SK-N-MC (cell line): ENCODE measurements at places on chromosomes 5 and 9.

DNA sequence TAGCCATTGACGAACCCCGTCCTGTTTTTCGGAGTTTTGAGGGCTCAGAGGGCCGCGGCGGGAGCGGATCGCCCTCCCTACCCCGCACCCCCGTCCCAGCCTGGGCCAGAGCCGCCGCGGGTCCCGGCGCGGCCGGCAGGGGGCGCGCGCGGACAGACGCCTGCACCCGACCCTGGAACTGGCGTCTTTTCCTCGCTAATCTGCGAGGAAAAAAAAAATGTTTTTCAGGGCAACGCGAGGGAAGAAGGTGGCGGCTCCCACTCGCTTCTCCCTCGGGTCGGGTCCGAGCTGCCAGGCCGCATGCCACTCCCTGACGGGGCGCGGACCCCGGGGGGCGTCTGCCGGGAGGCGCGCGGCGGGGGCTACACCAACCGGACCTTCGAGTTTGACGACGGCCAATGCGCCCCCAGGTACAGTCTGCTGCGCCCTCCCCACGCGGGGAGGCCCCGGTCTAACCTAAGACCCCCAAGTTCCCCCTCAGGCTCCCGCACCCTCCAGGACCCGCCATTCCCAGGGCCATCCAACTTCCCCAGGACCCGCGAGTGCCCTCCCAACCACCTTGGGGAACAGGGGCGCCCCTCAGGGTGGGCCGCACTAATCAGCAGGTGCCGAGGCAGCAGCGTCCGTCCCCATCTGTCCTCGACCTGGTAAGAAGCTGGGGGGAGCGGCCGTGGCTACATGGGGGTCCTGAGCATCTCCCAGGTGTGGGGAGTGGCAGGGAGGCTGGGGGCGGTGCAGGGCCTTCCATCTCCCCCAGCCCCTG lies at the start of gene KCNT1:
KCNT1 (plus strand) TSS at position 227 of the 763 bp plus-strand sequence; CDS start at position 301, 74 bp downstream.
- no peak for DNase-seq

GRCh38 chr5:57698086-57698485 lies 215.5 kb upstream of the ACTBL2 start:
- DNase-seq, result no peak

DNA sequence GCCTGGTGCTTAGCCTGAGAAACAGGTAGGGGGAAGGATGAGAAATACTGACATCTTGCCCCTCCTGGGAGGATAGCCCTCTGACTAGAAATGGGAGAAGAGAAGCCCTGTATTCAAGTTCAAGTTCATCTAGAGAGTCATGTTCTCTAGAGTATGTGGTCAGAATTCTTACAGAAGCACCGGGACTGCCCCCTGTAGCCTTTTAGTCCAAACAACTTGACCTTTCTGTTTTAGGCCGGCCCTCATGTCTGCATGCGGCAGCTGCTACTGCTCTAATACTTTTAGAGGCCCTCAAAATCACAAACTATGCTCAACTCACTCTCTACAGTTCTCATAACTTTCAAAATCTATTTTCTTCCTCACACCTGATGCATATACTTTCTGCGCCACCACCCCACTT lies 47.7 kb downstream of the PHAX start:
- no peak for DNase-seq

DNA sequence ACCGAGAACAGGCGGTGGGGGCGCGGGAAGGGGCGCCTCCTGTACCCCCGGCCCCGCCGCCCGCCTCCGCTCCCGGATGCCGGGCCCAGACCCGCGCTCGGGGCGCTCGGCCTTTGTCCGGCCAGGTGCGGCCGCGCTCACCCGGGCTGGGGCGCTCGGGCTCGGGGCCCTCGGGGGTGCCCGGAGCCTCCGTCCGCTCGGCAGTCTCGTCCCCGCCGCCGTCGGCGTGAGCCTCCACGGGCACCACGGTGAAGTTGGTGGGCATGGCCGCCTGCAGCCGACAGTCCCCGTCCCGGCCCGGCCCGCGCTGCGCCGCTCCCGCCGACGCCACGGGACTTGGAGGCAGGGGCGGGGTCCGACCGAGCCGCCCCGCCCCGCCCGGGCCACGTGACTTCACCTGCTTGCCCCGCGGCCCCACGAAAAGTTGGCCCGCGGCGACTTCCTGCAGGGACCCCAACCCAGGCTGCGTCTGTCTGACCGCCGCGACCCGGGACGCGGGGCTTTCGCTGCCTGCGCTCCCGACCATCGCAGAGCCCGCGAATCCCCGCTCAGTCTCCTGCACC lies at the start of gene SLC12A7:
SLC12A7 (minus strand) TSS at position 337 of the 563 bp plus-strand sequence; CDS start at position 265, 72 bp downstream.
- DNase-seq, result no peak

DNA sequence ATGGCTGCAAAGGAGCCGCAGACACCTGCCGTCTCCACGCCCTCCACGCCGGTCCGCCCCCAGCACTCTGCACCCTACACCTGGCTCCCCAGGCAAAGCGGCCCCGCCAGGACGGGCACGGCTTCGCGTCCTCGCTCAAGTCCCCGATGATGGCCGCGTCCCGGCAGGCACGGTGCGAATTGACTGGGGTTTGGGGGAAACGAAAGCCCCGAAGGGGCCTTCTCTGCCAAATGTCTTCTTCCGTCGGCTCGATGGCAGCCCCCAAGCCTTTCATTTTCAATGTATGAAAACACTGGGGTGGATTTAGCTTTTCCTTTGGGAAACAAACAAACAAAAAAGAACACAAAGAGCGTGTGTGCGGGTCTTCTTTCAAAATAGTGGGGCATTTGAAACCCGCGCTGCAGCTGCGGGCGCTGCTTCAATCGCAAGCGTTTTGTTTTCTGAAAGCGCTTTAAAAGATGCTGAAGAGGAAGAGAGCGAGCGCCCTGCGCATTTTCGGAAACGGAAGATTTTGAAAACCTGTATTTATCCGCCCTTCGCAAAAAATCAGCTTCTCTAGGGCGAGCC lies 160.0 kb downstream of the RMI1 start:
- DNase-seq, result no peak
